A549 treated with CpdA at 1 μM for 4 hours (cell line): ENCODE measurements at places on chromosomes 1 and 21. TPM values are rescaled to one million over a fixed set of nuclear protein-coding genes. Genes with fewer than 3 reads are reported as not detected.

The TDRD5 gene
- total RNA-seq = 0.01 to 0.09 TPM (median 0.05 TPM) in 3 of 5 replicates, not detected in the others

The C1orf115 gene
- total RNA-seq = 4.4 to 5.8 TPM (median 5.2 TPM) in 5 replicates

The USH2A gene
- total RNA-seq = not detected in 5 replicates

The PCP4L1 gene
- total RNA-seq = 0.07 to 0.10 TPM (median 0.09 TPM) in 3 of 5 replicates, not detected in the others

The COL16A1 gene
- total RNA-seq = 5.2 to 6.2 TPM (median 5.4 TPM) in 5 replicates

The GBP6 gene
- total RNA-seq = not detected in 5 replicates

The PCAT6 gene
- 2.5 to 3.9 TPM (median 3.6 TPM) in 5 replicates for total RNA-seq
